ENCODE measurements at places on chromosomes 7 and 10.

DNA sequence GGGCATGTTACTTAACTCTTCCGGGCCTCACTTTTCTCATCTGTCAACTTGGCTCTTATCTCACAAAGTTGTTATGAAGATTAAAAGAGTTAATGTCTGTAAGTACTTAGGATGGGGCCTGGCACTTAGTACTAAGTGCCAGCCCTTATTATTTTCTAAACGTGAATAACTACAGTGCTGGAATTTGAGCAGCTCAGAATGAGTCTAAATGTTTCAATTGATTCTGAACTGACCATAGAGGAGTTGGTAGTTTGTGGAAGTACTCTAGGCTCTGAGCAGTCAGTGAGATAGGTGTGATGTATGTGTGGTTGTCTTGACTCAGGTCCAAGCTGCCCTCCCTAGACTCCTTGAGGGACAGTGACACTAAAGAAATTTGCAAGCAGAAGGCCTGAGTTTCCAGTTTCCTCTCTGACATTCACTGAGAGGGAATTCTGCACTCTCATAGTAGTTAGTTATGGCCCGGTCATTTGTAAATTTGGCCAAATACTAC lies 18.5 kb upstream of the JAZF1 start:
- no peak for DNase-seq

DNA sequence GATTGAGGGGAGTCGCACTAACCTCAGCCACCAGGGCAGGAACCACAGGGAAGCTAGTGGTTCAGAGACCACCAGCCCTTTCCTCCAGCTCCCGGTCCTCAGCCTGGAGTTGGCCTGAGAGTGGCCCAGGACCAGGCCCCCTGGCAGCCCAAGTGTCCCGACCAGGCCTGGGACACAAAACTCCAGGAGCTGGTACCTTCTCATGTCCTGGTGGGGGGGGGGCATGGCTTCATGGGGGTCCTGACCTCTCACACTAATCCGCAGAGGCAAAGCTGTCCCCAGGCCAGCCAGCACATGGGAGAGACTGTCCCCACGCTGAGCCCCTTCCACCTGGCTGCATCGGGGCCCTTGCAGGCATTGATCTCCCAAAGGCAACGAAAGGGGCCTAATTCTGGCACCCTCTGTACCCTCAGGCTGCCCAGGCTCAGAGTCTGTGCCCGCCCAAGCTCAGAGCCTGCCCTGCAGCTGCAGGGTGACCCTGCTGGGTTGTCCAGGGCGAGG lies 28.2 kb downstream of the GPRIN2 start:
- no peak for DNase-seq

GRCh38 chr10:27804136-27804535 lies 58.5 kb upstream of the MKX start:
- no peak for DNase-seq

DNA sequence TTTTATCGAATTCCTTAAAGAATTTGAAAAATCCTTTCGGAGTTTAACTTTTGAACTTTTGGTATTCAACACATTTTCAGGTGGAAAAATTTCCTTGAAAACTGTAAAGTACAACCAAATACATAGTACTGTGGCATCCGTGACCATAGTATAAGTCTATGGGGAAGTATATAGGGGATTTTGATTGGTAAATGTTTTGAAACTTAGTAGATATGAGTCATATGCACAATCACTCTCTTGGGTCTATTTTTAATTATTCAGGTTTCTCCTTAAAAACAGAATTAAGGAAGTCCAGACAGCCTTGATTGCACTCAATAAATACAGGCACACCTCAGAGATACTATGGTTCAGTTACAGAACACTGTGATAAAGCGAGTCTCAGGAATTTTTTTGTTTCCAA lies 64.2 kb downstream of the AVL9 start:
- no peak for DNase-seq

- DNase-seq: no peak
Measured at GRCh38 chr10:26689399-26689798, 8.1 kb upstream of the PDSS1 start.

- no peak for DNase-seq
Measured at GRCh38 chr10:102743078-102743587, 615 bp upstream of the WBP1L start.

- DNase-seq: no peak
Measured at GRCh38 chr7:38186593-38187314, 8.7 kb downstream of the STARD3NL start.

GRCh38 chr7:136167991-136168390 lies 190.8 kb upstream of the MTPN start:
- DNase-seq: no peak

DNA sequence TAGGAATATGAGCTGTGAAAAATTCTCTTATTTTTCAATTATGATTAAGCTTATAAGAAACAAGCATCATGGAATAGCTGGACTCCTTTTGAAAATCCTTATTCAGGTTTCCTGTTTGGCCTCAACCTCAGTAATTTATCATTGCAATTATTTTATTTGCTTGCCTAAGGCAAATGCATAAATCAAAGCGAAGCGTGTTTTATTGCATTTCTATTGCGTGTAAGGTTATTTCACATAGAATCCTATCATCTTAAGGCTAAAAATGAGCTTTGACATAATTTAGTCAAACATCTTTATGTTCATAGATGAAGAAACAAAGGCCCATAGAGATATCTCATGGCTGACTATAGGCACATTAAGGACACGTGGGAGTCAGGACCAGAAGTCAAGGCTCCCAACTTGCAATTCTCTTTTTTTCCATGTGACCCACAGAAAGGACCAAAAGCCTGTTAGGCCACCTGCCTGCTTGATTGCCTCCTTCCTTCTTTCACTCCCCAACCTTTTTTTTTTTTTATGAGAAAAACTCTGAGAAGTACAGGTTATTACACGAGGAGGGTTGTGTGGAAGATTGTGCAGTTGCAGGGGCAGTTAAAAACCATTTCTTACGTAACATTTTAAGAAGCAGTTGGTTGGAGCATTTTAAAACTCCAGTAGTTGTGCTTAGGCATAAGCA lies 261.0 kb downstream of the HDAC9 start:
- DNase-seq: no peak

GRCh38 chr10:74075906-74076305 lies 74.7 kb downstream of the AP3M1 start:
- DNase-seq: no peak

- DNase-seq: no peak
Measured at GRCh38 chr10:100786591-100786990, 41.2 kb downstream of the PAX2 start.
